ENCODE measurements at places on chromosomes 16 and 17. TPM values are rescaled to one million over a fixed set of nuclear protein-coding genes. Genes with fewer than 3 reads are reported as not detected.

DNA sequence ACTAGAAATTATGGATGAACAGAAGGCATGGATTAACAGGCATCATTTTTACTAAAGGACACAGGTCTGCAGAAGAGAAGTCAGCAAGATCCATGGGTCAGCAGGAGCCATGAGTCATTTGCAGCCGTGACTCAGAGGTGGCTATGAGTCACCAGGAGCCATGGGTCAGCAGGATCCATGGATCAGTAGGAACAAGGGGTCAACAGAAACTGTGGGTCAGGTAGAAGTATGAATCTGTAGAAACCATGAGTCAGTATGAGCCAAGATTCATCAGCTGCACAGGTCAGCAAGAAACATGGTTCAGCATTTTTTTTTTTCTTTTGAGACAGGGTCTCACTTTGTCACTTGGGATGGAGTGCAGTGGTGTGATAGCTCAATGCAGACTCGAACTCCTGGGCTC, 58.2 kb upstream of the HS3ST4 start:
- no peak for ATAC-seq

DNA sequence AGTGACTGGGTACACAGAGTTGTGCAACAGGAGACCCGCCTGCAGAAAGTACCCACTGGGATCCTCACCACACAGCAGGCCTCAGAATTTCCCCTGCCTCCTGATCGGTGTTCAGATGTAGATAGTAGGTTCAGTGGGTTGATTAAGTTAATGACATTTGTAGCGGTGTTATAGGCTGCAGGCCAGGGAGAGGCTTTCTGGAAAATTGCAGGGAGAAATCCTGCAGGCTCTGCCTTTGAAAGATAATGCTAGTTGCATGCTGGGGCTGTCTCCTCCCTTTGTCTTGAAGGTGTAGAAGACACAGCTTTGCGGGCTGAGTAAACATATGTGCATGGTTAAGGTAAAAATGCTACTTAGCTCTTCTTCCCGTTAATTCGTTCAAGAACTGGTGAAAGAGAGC, 406.3 kb upstream of the RBFOX1 start:
- ATAC-seq: no peak

GRCh38 chr17:42893359-42893758, 7.2 kb upstream of the G6PC1 start:
- no peak for ATAC-seq

GRCh38 chr16:57299009-57299718, 14.7 kb upstream of the PLLP start:
- ATAC-seq: peak; percentile 45

DNA sequence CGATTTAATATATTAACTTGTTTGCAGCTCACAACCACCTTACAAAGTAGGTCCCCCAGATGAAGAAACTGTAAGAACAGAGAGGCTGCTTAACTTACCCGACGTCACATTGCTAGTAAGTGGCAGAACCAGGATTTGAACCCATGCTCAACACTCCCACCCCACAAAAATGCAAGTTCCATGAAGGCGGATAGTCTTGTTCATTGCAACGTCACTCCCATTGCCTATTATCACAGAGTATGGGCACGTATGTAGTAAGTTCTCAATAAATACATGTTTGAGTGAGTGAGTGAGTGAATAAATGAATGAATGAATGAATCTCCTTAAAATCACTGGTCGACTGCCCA, 1.1 kb downstream of the USP31 start:
- no peak for ATAC-seq

DNA sequence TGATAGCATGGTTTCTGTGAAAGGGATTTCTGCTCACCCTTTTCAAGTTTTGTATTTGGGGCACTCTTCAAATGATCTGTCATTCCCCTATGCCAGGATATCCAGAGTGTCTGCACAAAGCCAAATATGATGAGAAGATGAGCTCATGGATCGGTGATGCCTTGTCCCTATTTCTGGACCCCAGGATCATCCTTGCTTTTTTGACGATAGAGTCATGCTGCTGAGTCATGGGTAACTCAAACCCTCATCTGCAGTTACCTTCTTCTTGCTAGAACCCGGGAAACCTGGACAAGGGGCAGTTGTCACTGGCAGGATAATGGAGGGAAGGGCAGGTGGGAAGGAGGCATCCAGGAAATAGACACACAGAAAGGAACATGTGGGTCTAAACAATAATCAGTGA, 17.8 kb upstream of the MAPT start:
- ATAC-seq: no peak

Gene SSTR5
- total RNA-seq: not detected

Gene TEX19
- not detected for total RNA-seq
